Mesenteric fat pad (tissue), 1 donor: ENCODE measurements at places on chromosomes 2 and 18. TPM values are rescaled to one million over a fixed set of nuclear protein-coding genes. Genes with fewer than 3 reads are reported as not detected.

MC4R gene
- not detected for total RNA-seq

SERPINB3 gene
- not detected for total RNA-seq

ALK gene
- total RNA-seq, result 1.0 TPM

POTEC gene
- total RNA-seq, result not detected

PAX8 gene
- total RNA-seq, result 5.3 TPM

RPL31 gene
- total RNA-seq, result 1,076 TPM

LYG2 gene
- total RNA-seq, result not detected

CCDC178 gene
- 3.7 TPM for total RNA-seq

CD207 gene
- total RNA-seq, result 0.29 TPM

ITGB1BP1 gene
- 339 TPM for total RNA-seq
